Eye (tissue), 1 donor: ENCODE measurements at places on chromosomes 7 and 10.

GRCh38 chr10:97321032-97321803 lies 2.1 kb downstream of the FRAT1 start:
- DNase-seq: peak; percentile 93

DNA sequence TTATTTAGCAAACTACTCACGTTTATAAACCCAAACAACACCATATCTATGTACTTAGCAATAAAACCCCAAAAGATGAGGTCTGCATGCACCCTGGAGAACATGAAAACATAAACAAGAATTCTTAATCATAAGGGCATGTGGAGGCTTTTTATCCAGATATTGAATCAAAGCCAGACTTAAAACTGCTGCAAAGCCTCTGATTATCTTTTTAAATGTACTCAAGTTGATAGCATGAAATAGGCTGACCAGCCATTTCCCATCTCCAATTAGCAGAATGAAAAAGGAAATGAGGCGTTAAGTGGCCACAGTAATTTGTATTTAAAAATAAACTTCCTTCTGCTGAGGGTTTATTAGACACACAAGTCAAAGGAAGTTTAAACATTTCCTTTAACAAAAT lies 48.3 kb downstream of the ITIH5 start:
- DNase-seq: no peak

- DNase-seq: no peak
Measured at GRCh38 chr7:98203261-98203963, 7.8 kb upstream of the BHLHA15 start.

DNA sequence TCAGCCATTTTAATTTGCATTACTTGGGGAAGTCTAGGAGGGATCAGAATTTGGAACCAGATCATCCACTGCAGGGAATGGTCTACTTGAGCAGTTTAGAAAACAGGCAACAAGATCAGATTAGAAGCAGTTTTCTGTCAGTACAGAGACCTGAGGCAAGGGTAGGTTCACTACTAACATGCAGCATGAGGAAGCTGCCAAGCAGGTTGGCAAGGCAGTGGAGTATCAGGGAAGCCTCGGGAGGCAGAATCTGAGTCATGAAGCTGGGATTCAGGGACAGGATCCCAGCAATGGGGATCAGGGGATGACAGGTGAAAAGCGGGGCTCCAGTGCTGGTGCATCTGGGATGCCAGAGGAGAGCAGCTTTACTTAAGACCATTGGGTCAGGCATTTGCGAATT lies 28.1 kb downstream of the ENO4 start:
- no peak for DNase-seq

GRCh38 chr10:70162892-70163201 lies 7.5 kb downstream of the SAR1A start:
- no peak for DNase-seq

DNA sequence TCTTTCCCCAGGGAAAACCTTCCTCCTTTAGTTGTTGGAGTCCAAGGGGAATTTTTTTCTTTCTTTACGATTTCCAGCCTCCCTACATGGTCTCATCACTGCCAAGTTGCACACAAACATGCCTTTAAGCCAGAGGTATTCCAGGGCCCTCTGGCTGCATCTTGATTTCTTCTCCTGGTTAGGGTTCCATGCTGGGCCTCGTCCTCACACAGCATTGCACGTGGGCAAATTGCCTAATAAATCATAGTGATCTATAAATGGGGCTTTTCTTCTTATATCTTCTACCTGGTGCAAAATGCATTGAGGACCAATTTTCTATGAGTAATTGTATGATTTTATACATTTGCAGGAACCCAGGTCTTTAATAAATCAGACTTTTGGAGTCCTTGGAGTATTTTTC lies 284.2 kb downstream of the C7orf25 start:
- DNase-seq: no peak

- peak; percentile 99 for DNase-seq
Measured at GRCh38 chr7:23181684-23182553, at the start of gene NUP42. TSS of gene NUP42 (plus strand) at chr7:23182048. CDS start at chr7:23182086, 38 bp downstream.

DNA sequence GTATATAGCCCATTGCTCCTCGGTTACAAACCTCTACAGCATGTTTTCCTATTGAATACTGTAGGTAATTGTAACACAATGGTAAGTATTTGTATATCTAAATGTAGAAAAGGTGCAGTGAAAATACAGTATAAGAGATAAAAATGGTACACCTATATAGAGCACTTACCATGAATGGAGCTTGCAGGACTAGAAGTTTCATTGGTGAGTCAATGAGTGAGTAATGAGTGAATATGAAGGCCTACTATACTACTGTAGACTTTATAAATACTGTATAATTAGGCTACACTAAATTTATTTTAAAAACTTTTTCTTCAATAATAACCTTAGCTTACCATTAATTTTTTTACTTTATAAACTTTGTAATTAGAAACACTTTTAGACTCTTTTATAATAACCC lies 239.7 kb downstream of the CDK14 start:
- DNase-seq: no peak

DNA sequence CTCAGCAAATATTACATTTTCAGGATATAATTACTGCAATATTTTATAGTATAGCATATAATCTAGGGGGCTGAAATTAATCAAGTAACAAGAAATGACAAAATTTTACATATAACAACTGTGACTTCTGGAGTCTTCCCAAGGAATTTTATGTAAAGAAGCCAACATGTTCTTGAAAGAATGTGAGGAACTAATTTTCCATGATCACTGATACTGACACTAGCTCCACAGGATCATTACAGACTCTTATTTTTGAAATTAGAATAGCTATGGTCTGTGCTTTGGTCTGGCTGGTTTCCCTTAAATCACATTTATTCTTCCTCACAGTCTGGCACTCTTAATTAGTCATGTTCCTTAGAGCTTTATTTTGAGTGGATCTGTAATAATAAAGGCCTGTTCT lies 267.7 kb upstream of the SEMA3A start:
- no peak for DNase-seq

DNA sequence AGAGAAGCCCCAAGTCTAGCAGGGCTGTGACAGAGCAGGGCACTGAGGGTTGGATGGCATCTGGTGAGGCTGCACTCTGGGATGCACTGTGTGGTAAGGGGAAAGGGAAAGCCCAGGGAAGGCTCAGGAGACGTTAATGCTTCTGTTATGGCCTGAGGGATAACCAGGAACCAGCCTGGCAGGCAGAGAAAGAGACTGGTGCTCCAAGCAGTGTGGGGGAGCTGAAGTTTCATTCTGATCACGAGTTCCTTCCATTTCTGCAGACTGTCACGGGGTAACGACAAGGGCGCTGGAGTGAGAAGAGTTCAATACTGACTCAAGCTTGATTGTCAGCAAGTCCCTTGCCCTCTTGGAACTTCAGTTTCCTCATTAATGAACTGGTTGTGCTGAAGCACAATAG lies 730.9 kb downstream of the GRID1 start:
- DNase-seq: peak; percentile 26

DNA sequence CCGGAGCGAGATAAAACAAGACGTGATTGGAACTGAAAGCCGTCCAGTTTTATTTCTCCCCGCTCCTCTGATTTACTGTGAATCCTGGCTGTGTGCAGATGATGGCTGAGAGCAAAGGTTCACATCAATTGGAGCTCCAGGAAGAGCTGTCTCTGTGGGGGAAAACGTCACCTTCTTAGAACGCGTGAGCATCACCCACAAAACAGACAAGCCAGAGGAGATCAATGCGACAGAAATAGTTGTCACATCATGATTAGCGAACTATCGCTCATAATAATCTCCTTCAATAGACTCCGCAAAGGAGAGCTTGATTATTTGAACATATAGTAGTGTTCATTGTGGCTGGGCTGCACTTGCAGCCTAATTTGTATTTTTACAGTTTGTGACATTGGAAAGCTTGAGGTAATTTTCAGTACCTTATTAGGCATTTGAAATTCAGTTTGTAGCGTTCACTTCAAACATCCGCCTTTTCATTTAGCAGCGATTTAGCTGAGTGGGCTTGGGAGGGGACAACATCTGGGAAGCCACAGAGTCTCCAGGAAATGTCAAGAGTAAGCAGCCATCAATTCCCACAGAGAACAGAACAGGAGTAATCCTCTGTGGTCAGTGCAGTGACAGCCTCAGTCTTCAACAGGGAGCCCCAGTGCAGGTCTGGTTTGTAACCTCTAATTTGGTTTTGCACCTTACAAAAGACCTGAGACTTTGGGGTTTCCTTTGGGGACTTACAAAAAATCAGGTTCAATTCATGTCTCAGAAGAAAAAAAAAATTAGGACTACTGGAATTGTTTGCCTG lies 276.8 kb upstream of the PFKP start:
- peak; percentile 66 for DNase-seq

DNA sequence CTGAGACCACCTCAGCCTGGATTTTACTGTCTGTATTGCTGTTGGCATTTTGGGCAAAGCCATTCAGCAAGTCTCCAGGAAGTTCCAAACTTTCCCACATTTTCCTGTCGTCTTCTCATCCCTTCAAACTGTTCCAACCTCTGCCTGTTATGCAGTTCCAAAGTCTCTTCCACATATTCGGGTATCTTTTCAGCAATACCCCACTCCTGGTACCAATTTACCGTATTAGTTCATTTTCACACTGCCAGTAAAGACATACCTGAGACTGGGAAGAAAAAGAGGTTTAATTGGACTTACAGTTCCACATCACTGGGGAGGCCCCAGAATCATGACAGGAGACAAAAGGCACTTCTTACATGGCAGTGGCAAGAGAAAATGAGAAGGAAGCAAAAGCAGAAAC lies 62.8 kb downstream of the INPP5A start:
- no peak for DNase-seq

DNA sequence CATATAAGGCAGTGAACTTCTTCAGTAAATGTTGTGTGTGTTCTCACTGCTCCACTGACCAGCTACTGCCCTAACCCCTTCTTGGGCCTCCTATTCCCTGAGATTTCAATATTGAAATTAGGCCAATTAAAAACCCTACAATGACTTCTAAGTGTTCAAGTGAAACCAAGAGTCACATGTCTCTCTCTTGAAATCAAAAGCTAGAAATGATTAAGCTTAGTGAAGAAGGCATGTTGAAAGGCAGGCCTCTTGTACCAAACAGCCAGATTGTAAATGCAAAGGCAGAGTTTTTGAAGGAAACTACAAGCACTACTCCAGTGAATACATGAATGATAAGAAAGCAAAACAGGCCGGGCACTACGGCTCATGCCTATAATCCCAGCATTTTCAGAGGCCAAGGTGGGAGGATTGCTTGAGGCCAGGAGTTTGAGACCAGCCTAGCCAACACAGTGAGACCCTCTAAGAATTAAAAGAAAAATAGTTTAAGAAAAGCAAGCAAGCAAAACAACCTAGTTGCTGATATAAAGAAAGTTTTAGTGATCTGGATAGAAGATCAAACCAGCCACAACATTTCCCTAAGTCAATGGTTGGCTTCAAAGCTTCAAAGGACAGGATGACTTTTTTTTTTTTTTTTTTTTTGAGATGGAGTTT lies 22.3 kb downstream of the BRAF start:
- no peak for DNase-seq

DNA sequence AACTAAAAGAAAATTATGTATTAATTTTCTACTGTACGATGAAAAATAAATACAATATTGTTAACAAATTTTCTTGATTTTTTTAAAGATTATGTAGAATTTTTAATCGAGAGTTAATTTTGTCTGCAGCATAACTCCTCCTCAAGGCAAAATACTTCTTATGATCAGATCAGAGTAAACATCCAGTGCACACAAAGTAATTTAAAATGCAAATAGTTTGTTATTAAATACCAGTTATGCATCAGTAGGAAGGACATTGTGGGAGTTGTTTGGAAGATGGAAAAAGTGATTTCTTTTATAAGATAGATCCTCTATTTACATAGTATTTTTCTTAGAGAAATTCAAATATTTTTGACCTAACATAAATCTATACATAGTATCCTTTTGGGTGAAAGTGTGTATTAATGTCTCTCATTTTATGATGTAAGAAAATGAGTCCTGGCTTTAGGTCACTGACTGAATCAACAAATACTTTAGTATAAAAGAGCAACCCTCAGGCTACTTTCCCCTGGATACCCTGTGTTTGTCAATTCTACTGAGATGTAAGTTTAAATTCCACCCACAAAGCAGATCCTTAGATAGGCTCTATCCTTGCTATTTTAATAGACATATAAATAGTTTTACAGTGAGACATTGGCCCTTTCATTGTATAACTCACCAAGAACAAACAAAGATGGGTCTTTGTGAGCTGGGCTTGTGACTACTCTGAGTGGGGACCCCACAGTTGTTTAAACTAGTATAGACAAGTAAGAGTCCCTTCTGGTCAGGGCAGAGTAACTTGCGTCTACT lies 1133.7 kb downstream of the GATA3 start:
- no peak for DNase-seq

DNA sequence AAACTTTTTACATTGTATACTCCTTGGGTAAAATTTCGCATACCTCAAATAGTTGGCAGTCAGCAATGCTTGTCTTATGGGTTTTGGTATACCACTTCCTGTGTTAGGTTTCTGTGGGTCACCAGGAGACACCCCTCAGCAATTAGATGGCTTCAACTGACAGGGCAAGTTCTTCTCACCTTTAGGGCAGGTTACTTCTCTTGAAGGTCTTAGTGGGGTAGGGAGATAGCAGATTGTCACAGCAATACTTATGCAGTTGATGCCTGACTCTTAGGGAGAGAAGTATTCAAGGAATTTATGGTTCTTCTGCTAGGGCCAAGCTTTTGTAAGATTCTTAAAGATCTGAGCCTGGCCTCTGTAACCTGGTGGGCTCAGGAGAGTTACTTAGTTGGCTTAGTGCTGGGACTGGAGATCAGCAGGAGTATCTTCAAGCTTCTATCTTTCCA lies 42.9 kb downstream of the MKLN1 start:
- DNase-seq: no peak

GRCh38 chr7:139953229-139953628 lies 109.5 kb downstream of the PARP12 start:
- no peak for DNase-seq

GRCh38 chr10:25616903-25617592 lies 317.0 kb upstream of the MYO3A start:
- no peak for DNase-seq

GRCh38 chr10:89744026-89744425 lies 42.6 kb downstream of the KIF20B start:
- DNase-seq: no peak

DNA sequence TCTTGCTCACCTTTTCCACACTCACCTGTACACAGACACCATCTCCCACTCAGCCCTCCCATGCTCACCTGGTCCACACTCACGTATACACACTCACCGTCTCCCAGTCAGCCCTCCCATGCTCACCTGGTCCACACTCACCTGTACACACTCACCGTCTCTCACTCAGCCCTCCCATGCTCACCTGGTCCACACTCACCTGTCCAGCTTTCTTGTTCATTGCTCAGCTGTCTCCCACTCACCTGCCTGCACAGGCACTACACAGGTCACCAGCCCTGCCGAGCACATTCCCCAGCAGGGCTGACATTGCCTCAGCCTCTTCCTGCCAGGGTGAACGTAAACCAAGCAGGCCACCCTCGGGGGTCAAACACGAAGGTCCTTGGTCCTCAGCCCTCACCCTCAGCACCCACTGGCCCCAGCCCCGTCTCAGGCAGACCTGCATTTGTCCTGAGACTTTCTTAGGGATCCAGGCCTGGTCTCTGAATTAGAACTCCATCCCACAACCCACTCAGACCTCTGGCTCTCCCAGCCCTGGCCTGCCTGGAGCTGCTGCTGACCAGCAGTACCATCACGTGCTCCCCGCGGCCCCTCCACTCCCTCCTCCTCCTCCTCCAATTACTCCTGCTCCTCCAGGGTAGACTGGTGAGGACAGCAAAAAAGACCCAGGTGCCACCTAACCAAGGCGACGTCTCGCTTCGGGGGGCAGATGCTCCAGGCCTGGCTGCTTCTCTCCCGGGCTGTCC lies 12.8 kb upstream of the DNAAF5 start:
- peak; percentile 12 for DNase-seq

- no peak for DNase-seq
Measured at GRCh38 chr7:4143006-4143405, 539.1 kb upstream of the FOXK1 start.

GRCh38 chr7:151623766-151624165 lies 104.1 kb upstream of the RHEB start:
- DNase-seq: no peak
